WTC11 (cell line): ENCODE measurements at places on chromosomes 3 and 15. TPM values are rescaled to one million over a fixed set of nuclear protein-coding genes. Genes with fewer than 3 reads are reported as not detected.

Gene PLA2G4E
- total RNA-seq = 0.02 TPM in 1 of 3 replicates, not detected in the others

Gene MANF
- 105 to 121 TPM (median 109 TPM) in 3 replicates for total RNA-seq

Gene GREM1
- total RNA-seq = 0.59 to 1.4 TPM (median 0.71 TPM) in 3 replicates

Gene TBC1D21
- total RNA-seq = not detected in 3 replicates

Gene CLDN16
- total RNA-seq = not detected in 3 replicates

Gene LRRC3B
- 3.0 to 5.3 TPM (median 3.4 TPM) in 3 replicates for total RNA-seq

Gene HYAL1
- 3.4 to 3.8 TPM (median 3.5 TPM) in 3 replicates for total RNA-seq

Gene FAM107A
- 0.31 to 0.76 TPM (median 0.55 TPM) in 3 replicates for total RNA-seq

Gene PPIB
- total RNA-seq = 469 to 495 TPM (median 485 TPM) in 3 replicates

Gene KCNAB1
- total RNA-seq = 0.41 to 1.1 TPM (median 1.0 TPM) in 3 replicates

Gene CORO2B
- total RNA-seq = 3.5 to 4.9 TPM (median 3.6 TPM) in 3 replicates

Gene CDCP1
- 13.4 to 14.6 TPM (median 13.5 TPM) in 3 replicates for total RNA-seq

Gene UBA7
- total RNA-seq = 1.2 to 1.9 TPM (median 1.6 TPM) in 3 replicates
